GM06990 (cell line): ENCODE measurements at places on chromosomes 2 and 18.

- DNase-seq, result no peak
Measured at GRCh38 chr2:188181067-188181838, 110.4 kb upstream of the GULP1 start.

DNA sequence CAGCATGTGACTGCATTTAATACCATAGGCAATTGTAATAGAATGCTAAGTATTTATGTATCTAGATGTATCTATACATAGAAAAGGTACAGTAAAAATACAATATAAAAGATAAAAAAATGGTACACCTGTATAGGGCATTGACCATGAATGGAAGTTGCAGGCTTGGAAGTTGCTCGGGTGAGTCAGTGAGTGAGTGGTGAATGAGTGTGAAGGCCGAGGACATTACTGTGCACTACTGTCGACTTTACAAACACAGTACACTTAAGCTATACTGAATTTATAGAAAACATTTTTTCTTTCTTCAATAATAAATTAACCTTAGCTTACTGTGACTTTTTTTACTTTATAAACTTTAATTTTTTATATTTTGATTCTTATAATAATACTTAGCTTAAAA, 8.9 kb downstream of the DIS3L2 start:
- no peak for DNase-seq

- DNase-seq, result no peak
Measured at GRCh38 chr2:96993367-96993766, 7.0 kb upstream of the FAM178B start.

- no peak for DNase-seq
Measured at GRCh38 chr18:62386601-62387000, 61.5 kb downstream of the TNFRSF11A start.
